ENCODE measurements at places on chromosomes 2 and 18.

DNA sequence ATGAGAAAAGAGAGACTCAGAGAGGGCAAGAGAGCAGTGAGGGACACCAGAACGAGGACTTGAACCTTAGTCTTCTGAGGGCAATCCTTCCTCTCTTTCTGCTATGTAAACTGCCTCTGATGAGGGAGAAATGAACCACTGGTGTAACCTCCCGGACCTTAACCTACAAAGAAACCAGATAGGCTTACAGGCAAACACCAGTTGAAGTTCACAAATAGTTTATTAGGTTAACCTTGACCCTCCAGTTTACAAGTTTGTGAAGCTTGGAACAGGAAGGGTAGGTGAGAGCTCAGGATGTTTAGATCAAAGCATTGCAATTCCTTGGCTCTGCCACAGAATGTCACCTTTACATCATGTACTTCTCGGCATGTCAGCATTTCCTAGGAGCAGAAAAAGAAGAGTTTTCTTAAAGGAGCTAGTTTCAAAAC, 486.4 kb upstream of the SPRED2 start:
- no peak for DNase-seq

- no peak for DNase-seq
Observed at GRCh38 chr2:126639276-126639675, 16.7 kb upstream of the GYPC start.

- peak; percentile 67 for DNase-seq
Observed at GRCh38 chr2:233413046-233413445, 58.8 kb downstream of the DGKD start.

- DNase-seq = no peak
Observed at GRCh38 chr2:239921843-239922242, 103.3 kb downstream of the NDUFA10 start.

DNA sequence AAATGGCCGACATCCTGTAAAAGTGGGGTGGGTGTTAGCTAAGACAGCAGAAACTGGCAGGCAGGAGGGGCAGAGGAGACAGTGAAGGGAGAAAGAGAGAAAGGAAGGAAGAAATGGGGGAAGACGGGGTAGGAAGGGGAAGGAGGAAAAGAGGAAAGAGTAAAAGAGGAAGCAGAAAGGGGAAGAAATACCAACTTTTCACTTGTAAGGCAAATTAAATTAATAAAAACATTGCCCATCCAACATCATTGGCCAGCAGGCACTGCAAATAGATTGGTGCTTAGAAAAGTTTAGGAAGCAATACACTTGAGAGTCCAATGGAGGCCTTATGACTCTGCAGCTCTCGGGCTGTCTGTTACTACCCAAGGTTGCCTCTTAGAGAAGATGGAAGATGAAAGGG, 116.7 kb downstream of the TNS1 start:
- DNase-seq = no peak

DNA sequence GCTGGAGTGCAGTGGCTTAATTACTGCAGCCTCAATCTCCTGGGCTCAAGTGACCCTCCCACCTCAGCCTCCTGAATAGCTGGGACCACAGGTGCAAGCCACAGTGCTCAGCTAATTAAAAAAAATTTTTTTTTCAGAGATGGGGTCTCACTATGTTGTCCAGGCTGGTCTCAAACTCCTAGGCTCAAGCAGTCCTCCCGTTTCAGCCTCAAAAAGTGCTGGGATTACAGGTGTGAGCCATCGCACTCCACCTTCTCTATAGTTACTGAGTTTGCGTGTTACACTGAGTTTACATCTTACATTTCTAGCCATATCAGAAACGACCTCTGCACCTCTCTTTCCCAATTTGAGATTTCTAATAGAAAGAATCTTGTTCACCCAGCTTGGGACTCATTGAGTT, 53.6 kb upstream of the EML4 start:
- DNase-seq = no peak

GRCh38 chr18:48826271-48826670, 124.5 kb downstream of the SMAD7 start:
- DNase-seq = no peak

- no peak for DNase-seq
Observed at GRCh38 chr18:41226186-41226585, 728.8 kb upstream of the PIK3C3 start.

DNA sequence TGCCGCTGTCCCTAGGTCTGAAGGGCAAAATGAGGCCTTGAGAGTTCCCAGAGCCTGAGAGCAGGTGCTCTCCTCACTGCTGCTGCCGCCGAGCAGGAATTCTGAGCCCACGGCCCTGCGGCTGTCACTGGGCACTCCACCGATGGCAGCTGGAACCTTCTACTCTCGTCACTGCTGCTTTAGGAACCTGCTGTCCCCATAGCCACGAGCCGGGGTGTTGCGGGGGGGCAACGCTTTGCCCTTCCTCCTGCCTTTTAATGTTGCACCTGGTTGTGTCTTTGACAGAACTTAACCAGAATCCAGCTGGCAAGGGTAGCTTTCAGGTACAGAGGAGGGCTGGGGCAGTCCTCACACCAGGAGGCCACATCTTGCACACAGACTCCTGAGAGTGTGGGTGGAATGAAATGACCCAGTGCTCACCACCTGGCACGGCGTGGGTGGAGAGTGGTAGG, 32.3 kb downstream of the NCK2 start:
- DNase-seq = no peak

DNA sequence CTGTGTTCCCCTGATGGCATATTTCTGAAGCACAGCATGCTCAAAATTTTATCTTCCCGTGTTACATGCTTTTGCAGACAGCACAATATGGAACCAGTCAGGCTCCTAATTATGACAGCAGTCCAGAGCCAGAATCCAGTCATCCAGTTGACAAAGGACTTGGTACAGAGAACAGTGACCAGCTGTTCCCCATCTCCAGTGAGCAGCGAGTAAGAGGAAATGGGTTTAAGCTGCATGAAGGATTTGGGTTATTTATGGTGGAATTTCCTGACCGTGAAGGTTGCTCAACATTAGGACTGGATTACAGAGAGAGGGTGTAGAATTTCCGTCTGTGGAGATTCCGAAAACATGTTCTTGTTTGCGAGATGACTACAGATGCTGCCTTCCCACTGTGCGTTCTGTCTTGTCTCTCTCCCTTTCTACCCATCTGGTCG, 24.4 kb downstream of the SGPP2 start:
- DNase-seq = no peak

- DNase-seq = no peak
Observed at GRCh38 chr18:58590839-58591238, 38.1 kb downstream of the ALPK2 start.

Data from ACHN (cell line).